Activated T-cell treated with anti-CD3 and anti-CD28 coated beads, Interleukin-2, amount 50 U/mL, for 24 hours (primary cell): ENCODE measurements at places on chromosomes 1 and 21.

DNA sequence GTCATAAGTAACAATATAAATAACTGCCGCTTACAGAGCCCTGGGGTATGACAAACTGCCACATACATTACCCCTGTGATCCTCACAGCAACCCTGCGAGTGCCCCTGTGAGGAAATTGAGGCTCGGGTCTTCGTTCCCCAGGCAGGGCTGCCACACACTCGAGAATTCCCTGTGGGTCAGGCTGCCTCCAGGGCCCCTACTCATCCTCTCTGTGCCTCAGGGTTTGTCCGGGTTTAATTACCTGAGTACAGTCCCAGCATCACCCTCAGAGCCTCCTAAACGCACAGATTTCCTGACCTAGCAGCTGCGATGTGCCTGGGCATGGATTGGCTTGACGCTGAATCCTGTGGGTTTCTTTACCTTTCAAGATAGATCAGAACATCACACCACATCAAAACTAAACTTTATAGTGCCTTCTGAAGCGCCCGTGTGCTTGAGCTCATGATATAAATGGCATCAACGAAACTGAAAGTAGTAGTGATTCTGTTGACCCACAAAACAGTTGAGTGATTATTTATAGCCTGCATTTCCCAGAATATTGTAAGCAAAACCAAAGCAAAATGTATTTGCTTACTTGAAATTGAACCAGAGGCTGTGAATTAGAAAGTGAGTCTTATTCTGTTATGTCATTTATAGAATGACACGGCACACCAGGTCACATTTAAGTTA lies 14.0 kb downstream of the SLC37A1 start:
- peak; percentile 68 for DNase-seq

DNA sequence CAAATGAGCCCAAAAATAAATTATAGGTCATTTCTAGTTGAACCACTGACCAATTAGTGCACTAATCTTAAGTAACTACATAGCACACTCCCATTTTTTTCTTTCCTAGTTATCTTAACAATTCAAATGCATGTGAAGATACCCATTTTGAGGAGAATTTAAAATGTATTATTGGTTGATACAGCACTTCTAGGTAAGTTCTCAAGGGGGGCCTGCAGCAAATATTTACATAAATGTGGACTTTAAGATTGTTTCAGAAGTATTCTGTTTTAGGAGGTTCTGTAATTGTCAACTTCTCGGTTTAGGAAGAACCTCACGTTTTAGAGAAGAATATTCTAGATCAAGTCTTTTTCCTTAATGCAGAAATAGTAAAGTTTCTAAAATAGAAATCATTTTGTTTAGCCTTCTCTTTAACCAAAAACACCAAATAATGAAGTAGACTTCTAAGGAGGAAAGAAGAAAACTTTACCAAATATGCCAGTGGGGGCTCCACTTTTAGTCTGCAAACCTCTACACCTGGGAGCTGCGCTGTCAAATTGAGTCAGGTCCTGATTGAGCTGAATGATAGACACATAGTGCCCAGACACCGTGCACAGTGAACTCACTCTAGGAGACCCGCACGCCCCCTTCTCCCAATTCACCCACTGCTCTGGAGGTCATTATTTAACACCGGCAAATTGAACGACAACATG lies 144.4 kb downstream of the RUNX1 start:
- DNase-seq, result no peak

GRCh38 chr1:172483448-172483847 lies 39.6 kb upstream of the PIGC start:
- DNase-seq, result no peak

DNA sequence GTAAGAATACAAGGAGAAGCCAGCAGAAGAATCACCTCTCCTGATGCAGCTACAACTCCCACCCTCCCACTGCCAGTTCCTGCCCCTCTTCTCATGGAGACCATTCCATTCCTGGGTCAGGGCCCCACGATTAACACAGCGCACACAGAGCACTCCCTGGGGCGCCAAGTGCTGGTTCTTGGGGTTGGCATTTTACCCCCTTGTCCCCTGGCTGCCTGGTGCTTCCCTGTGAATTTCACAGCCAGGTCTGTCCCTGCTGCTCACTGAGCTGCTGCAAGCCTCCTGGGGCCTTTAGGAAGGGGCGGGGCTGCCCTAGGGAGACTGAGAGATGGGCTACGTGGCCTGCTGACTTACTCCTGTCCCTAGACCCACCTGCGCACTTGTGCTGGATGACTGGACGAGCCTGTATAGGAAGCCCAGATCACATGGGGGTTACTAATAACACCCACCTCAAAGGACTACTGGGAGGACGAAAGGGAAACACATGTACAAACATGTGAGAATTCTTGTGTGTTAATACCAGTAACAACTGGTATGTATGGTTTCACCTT lies 4.8 kb downstream of the ZNF672 start:
- DNase-seq, result no peak

- DNase-seq, result no peak
These were observed 36.7 kb downstream of the EGLN1 start for GRCh38 chr1:231385416-231385748.

- DNase-seq, result no peak
These were observed 178.4 kb downstream of the DUSP10 start for GRCh38 chr1:221563476-221563921.

DNA sequence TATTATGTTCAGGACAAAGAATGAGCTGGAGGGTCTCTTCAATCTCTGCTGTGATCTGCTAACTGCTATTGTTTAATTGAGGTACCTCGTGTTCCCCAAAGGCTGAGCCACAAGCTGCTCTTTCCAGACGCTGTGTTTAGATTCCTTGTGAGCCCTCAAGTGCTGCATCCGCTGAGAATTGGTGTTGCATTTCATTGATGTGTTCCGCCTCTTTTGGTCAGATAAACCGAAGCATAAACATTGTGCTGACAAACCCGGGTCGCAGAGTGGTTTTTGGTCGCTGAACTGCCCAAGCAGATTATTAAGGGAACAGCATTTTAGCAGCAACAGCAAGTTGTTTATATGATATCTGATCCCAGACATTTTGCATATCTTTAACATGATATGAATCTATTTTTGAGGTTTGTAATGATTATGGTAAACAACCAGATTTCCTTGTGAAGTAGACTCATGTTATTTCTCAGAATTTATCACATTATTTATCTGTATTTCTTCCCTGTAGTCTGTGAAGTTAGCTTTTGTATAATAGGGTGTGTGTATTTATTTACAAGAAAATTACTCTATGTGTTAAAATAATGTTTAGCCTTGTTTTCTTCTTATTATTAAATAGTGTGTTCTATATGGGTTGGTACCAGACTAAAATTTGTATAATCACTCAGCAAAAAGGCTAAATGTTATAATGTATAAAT lies 217.2 kb upstream of the C1orf105 start:
- no peak for DNase-seq

GRCh38 chr1:57934745-57935144 lies 510.9 kb upstream of the DAB1 start:
- DNase-seq, result no peak

GRCh38 chr1:203100516-203100869 lies 14.7 kb upstream of the MYOG start:
- no peak for DNase-seq

- DNase-seq, result no peak
These were observed 15.2 kb upstream of the AGO3 start for GRCh38 chr1:35915693-35916092.

- no peak for DNase-seq
These were observed 12.3 kb downstream of the BARHL2 start for GRCh38 chr1:90704817-90705216.

GRCh38 chr1:19377812-19378718 lies 65.9 kb downstream of the SLC66A1 start:
- peak; percentile 43 for DNase-seq

DNA sequence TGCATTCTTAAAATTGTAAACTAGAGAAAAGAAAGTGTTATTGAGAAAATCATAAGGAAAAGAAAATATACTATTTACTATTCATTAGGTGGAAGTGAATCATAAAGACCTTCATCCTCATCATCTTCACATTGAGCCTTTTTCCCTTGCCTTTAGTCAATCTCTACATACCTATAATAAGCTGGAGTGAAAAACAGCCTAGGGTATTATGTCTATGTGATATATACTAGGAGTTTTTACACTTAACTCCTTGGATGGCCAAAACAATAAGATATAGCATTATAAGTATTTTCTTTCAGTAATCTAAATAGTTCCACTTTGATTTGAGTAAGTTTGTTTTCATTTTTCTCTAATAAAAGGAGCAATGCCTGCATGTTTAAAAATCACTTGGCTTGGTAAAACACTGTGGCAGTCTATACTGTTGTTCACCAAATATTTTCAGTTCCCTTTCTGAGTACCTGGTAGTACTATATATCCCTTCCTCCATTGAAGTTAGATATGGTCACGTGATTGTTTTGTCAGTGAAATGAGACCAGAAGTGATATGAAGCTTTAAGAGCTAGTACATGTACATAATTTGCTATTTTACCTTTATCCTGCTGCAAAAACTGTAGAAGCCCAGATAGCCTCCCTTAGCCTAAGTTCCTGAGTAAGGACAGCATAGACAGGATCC lies 78.3 kb downstream of the CLEC20A start:
- no peak for DNase-seq

GRCh38 chr1:15449567-15449966 lies 7.0 kb upstream of the CELA2A start:
- no peak for DNase-seq

DNA sequence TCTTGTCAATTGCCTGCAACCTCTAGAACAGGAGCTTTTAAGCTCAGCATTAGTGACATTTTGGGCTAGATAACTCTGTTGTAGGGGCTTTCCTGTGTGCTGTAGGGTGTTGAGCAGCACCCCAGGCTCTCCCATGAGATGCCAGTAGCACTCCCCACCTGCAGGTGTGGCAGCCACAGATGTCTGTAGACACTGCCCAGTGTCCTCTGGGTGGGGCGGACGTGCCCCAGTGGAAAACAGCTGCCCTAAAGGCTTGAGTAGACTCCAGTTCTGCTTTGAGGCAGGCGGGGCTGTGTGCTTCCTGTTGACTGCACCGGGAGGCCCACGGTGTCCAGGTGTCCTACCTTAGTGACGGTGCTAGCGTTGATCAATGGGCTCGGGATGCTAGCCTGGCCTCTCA lies 16.9 kb upstream of the PWP2 start:
- peak; percentile 30 for DNase-seq

- no peak for DNase-seq
These were observed 544.8 kb upstream of the CAMK1G start for GRCh38 chr1:209038735-209039134.

DNA sequence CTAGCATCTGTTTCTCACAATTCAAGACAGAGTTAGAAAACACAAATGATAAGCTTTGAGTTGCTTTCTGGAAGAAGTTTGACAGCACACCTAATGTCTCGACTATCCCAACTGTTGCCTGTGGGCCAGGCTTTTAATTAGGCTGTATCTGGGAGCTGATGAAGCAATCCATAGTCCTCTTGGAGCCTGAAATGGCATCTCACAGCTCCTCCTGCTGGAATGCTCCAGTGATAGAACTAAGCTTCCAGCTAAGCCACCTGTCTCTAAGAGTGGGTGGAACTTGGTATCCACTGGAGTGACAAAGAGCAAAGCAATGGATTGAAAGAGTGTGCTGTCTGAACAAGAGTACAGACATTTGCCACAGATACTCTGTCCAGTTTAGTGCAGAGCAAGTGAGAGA lies 605.3 kb upstream of the NR5A2 start:
- DNase-seq, result no peak

- DNase-seq, result peak; percentile 67
These were observed 43.6 kb downstream of the C21orf91 start for GRCh38 chr21:17775431-17776126.

DNA sequence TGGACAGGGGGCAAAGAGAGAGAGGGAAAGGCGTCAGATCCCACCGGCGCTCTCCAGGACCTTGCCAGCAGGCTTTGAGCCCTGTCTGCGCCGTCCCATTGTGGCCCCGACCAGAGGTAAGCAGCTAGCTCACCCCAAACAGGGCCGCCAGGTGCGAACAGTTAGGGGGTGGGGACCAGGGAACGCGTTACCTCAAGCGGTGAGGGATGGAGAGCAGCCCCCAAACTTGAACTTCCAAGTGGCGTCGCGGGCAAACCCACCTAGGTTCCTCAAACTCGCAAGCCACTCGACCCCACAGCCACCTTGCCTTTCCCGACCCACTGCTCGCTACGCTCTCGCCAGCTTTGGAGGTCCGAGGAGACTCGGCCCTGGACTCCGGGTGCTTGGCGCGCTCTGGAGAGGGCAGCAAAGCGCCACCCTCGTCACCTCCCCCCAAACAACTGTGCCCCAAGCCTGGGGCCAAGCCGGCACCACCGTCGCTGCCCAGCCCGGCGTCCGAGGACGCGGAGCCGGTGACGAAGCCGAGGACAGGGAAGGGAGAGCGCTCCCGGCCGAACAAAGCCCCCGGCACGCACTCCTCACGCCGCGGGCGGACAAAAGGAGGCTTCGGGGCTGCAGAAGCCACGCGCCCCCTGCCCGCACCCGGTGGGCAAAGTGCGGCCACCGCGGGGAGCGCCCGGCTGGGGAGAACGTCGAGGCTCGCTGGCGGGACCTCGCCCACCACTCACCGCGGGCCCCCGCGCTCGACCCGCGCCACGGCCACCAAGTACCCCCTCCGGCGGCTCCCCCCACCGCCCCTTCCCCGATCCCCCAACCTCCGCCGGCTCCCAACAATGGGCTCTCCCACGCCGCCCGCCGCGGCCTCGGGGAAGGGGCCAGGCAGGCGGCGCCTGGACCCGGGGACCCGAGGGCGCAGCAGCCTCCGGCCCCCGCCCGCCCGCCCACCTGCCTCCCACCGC lies 976 bp downstream of the SSBP3 start:
- DNase-seq, result peak; percentile 47

- DNase-seq, result no peak
These were observed 29.3 kb upstream of the IL20 start for GRCh38 chr1:206836111-206836510.

DNA sequence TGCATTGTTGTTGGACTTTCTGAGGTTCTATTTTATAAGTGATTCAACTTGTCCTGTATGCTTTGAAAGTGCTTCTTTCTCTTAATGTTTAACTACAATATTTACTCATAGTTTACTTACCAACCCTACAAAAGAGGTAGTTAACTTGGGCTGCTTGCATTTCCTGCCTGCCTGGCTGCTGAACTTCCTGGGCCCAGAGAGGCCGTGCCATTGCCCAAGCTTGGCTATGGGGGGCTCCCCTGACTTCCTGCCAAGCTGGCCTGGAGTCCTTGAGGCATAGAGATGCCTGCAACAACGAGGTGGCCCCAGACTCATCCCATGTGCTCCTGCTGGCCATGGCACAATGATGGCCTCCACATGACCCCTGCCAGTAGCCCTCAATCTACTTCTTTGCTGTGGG lies 361.6 kb upstream of the PLD5 start:
- DNase-seq, result no peak

DNA sequence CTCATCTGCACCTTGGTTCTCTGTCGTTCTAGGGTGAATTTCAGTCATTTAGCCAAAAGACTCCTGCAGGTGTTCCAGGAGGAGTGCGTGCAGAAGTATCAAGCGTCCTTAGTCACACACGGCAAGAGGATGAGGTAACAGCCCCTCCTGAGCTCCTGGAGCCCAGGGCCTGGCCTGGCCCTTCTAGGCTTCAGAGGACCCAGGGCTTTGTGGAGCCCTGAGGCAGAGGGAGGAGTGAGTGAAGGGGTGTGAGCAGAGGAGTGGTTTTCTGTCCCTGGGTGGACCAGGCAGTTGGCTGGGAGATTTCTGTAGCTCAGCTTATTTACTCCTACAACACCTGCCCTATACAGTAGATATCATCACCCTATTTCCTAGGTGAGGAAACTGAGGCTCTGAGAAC lies 15.7 kb upstream of the RASSF5 start:
- no peak for DNase-seq
